ENCODE measurements at places on chromosomes 4 and X. TPM values are rescaled to one million over a fixed set of nuclear protein-coding genes. Genes with fewer than 3 reads are reported as not detected.

DNA sequence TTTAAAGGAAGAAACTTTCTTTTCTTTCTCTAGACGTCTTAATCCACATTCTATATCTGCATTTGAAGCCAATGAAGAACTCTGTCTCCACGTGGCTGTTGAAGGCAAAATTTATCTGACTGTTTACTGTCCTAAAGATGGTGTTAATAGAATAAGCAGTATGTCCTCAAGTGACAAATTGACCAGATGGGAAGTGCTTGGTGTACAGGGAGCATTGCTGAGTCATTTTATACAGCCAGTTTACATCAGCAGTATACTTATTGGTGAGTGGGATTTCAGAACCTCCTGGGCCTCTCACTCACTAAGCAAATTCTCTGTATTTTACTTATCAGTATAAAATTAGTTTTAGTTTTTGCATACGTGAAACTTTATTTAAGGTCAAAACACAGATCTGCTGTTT, 33.7 kb downstream of the ADAD1 start:
- H3K4me3 ChIP-seq = no peak overlapping the region

- DNase-seq = no peak
- no peak overlapping the region for H3K27ac ChIP-seq
- no peaks in the 10 kb centered on the region for H3K4me1 ChIP-seq
- no peaks in the 10 kb centered on the region for H3K36me3 ChIP-seq
- no peak overlapping the region for H3K4me3 ChIP-seq
These were observed 656.6 kb downstream of the ANKRD50 start for GRCh38 chr4:124055896-124056295.

Gene IL13RA1
- total RNA-seq = 0.59 TPM

DNA sequence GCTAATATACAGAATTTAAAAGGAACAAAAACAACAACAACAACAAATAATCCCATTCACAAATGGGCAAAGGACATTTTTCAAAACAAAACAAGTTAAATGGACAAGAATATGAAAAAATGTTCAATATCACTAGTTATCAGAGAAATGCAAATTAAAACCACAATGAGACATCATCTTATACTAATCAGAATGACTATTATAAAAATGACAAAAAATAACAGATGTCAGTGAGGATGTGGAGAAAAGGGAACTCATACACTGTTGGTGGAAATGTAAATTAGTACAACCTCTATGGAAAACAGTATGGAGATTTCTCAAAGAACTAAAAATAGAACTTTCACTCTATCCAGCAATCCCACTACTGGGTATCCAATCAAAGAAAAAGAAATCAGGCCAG, 92.6 kb downstream of the KIT start:
- H3K36me3 ChIP-seq = no peaks in the 10 kb centered on the region
- H3K27ac ChIP-seq = no peak overlapping the region
- no peak for DNase-seq
- H3K27me3 ChIP-seq = no peaks in the 10 kb centered on the region
- no peaks in the 10 kb centered on the region for H3K4me1 ChIP-seq

Gene SLC6A8
- total RNA-seq = 1.2 TPM

DNA sequence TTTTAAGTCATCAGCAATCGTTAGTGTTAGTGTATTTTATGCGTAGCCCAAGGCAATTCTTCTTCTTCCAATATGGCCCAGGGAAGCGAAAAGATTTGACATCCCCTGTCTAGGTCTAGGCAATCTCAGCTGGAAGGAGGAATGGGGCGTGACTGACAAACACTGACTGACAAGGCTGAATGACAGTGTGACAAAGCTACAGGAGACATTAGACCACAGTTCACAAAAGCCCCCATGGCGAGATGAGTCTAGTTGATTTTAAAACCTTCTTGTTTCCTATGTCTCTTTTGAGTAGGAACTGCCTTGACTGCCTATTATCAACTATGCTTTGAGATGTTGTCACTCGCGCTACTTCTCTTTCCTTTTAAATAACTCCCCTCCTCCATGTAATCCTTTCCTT, 42.3 kb downstream of the QRFPR start:
- H3K36me3 ChIP-seq = no peaks in the 10 kb centered on the region
- no peaks in the 10 kb centered on the region for H3K27me3 ChIP-seq
- no peak overlapping the region for H3K4me3 ChIP-seq
- DNase-seq = no peak
- H3K4me1 ChIP-seq = no peaks in the 10 kb centered on the region

GRCh38 chrX:1581132-1581531, 10.3 kb upstream of the AKAP17A start:
- H3K4me3 ChIP-seq = no peak overlapping the region
- H3K27me3 ChIP-seq = no peaks in the 10 kb centered on the region
- peak; percentile 70 for DNase-seq
- no peak overlapping the region for H3K27ac ChIP-seq
- peaks cover 50% of the 10 kb centered on the region for H3K4me1 ChIP-seq
- no peaks in the 10 kb centered on the region for H3K36me3 ChIP-seq

Gene CT83
- total RNA-seq = not detected

DNA sequence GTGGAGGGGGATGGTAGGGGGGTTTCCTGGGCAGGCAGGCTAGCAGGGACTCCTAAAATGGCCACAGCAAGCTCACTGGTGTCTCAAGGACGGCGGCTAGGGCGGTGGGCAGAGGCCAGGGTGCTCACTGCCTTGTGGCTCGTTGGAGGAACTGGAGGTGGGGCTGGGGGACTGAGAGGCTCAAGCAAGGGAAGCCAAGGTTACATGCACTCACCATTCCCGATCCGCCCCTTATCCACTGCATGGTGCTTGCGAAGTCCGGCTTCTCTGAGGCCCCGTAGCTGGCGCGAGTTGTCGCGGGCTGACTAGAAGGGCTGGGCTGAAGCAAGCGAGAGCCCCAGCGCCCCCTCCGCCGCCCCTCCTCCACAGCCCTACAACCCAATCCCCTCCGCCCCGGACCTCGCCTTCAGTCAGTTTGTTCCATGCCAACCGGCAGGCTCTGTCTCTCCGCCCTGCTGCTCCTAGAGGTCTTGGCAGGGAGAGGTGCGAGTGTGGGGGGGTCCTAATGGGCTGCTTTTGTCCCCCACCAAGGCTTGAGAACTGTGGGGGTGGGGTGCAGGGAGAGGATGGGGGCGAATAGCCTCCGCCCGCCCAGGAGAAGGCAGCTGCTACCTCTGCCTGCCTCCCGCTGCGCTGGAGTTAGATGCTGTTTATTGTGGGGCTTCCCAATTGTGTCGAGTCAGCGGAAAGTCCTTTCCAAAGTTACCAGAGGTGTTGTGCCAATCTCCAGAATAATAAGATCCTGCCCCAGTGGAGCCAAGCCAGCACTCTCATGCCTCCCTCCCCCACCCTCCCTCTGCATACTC, at the start of gene ARHGEF9:
ARHGEF9 (minus strand) TSS at position 313 of the 806 bp plus-strand sequence; CDS start at position 244, 69 bp downstream.
- no peaks in the 10 kb centered on the region for H3K27me3 ChIP-seq
- H3K36me3 ChIP-seq = no peaks in the 10 kb centered on the region
- no peak for DNase-seq
- H3K4me3 ChIP-seq = no peak within 1 kb of the TSS
- no peaks in the 10 kb centered on the region for H3K4me1 ChIP-seq
- no peak within 1 kb of the TSS for H3K27ac ChIP-seq

- no peaks in the 10 kb centered on the region for H3K27me3 ChIP-seq
- no peak overlapping the region for H3K27ac ChIP-seq
- H3K4me1 ChIP-seq = no peaks in the 10 kb centered on the region
- no peaks in the 10 kb centered on the region for H3K36me3 ChIP-seq
- no peak overlapping the region for H3K4me3 ChIP-seq
These were observed 10.5 kb downstream of the SLC34A2 start for GRCh38 chr4:25666031-25666630.
